ENCODE measurements at places on chromosomes 2 and 18.

GRCh38 chr2:109253217-109253616 is 124.2 kb downstream of the SH3RF3 start:
- DNase-seq, result no peak

DNA sequence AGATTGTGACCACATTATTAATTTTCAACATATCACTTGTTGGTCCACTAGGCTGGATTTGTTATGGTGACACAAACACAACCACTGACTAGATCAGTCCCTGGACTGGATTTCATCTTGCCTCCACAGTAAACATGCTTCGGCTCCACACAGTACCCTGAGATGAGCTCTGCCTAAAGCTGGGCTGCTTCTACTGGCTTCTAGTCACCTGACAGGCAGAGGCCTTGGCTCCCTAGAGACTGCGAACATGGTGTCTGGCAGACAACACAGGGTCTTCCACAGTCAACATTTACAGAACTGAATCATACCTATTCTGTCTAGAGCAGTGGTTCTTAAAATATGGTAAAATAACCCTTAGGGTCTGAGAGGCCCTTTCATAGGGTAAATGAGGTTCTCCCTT is 69.2 kb downstream of the RIT2 start:
- no peak for DNase-seq

GRCh38 chr18:48640566-48641270 is 101.9 kb downstream of the CTIF start:
- DNase-seq, result no peak

DNA sequence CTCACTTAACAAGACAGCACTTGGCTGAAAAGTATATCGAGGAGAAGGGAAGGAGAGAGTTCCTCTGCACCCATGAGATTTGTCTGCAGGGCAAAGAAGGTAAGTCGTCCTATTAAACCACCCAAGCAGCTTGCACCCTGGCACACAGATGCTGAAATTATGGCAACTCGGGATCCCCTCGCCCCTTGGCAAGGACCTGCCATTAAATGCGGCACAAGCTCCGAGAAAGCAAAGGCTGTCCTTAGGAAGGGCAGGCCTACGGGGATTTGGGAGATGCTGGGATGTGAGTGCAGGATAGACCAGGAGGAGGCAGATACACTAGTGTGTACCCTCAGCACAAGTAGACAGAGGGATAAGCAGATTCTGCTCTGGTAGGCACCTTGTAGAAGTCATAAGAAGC is 191.5 kb downstream of the ALK start:
- no peak for DNase-seq

GRCh38 chr2:38617301-38617700 is 14.6 kb upstream of the HNRNPLL start:
- DNase-seq, result no peak

- DNase-seq, result no peak
These were observed 2.8 kb downstream of the NPAS2 start for GRCh38 chr2:100822587-100823248.

GRCh38 chr2:207506426-207506825 is 23.3 kb upstream of the CREB1 start:
- no peak for DNase-seq

DNA sequence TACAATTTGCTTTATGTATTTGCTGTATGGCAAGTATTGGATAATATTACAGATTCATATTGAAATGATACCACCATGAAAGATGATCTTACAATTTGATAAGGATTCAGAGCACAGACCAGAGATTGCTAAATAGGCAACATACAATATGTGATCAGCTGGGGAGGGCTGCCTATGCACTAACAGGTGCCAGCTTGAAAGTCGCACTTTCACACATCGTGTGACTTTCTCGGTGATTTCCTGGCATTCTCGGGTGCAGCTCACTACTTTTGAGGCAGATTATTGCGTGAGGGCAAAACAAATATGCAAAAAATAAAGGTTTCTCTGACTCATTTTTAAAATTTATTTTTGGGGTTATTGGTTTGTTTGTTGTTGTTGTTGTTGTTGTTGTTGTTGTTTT is 36.0 kb downstream of the RBMS1 start:
- no peak for DNase-seq

DNA sequence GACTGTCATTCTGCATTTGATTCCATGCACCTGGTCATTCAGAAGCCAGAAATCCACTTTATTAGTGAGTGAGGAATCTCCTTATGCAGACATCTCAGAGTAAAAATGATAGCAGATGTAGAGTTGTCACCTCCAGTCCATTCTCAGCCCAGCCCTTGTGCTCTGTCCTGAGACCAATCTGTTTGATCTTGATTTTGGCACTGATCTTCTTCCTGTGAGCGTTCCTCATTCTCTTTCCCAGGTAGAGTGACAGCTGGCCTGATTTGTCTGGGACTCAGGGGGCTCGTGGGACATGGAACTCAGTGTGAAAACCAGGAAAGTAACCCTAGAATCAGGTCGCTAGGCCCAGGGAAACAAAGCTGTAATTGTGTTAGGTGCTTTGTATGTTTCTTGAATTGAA is 8.9 kb downstream of the ARHGAP25 start:
- no peak for DNase-seq

- DNase-seq, result no peak
These were observed 124.2 kb downstream of the NFATC1 start for GRCh38 chr18:79519751-79520477.

DNA sequence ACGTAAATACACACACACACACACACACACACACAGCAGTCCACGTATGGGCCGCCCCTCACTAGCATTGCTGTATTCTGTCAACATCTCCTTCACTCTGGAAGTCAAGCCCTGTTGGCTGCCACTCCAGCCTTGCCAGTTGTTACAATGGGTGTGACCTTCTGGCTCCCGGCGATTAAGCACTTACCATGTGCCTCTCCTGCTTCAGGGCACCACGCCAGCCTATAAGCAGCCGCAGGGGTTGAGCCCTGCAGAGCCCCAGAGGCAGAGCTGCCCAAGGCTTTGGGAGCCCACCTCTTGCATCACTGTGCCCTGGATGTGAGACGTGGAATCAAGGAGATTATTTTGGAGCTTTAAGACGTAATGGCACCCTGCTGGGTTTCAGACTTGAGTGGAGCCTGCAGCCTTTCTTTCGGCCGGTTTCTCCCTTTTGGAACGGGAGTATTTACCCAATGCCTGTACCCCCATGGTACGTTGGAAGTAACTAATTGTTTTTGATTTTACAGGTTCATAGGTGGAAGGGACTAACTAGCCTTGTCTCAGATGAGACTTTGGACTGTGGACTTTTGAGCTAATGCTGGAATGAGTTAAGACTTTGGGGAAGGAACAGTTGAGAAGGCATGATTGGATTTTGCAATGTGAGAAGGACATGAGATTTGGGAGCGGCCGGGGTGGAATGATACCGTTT is 54.5 kb upstream of the ROCK2 start:
- no peak for DNase-seq

- DNase-seq, result no peak
These were observed 186.5 kb downstream of the SH3BP4 start for GRCh38 chr2:235138339-235138738.

DNA sequence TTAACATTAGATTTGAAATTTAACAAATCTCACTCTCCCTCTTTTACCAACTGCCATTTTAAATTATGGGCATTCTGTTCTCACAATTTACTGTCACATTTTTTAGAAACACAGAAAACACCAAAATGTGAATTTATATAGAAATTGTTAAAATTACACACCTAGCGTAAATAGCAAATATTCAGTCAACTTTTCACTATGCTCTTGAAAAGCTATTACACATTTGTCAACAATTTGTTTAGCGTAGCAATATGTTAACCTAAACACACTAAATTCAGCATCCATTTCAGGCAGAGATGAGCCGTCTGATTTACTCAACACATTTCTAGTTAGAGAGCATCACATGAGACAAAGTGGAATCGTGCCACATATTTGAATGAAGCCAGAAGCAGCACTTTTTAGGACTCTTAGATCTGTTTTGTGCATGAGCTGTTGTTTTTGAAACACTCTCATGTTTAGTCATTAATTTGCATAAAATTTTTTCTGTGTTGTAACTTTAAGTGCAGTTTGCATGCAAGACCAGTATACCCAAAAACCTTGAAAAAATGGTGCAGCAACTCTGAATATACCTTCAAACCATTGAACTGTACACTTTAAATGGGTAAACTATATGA is 8.2 kb downstream of the TTC32 start:
- DNase-seq, result no peak

GRCh38 chr2:67858886-67859285 is 203.9 kb downstream of the C1D start:
- DNase-seq, result no peak

DNA sequence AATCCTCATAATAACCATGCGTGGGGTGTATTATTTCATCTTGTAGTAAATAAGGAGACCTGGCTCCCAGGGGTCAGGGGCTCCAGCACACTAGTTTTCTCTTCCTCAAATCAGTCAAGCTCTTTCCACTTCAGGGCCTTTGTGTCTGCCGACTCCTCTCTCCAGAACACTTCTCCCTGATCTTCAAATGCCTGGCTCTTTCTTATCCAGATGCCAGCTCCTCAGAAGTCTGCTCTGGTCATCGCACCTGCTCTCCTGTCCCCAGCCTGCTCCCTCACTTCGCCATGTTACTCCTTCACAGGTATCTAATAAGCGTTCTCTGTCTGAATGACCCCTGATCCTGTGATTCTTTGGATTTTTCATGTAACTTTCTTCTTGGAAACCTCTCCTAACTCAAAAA is 62.0 kb downstream of the GYPC start:
- no peak for DNase-seq

DNA sequence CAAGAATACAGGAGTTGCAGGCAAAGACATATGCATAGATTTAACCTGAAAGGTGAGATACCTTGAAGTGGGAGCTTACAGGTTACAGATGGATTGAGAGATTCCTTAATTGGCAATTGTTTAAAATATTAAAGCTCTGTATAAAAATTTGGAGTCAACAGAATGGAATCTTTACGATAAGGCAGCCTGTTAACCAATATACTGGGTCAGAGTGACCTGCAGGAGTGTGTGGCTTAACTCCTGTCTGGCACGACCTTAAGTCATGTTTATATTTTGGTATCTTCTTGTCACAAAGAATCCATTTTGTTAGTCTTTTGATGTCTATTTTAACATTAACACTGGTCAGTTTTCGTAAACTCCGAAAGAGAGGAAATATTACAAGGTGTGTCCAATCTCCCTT is 1058.2 kb upstream of the CRIM1 start:
- no peak for DNase-seq

DNA sequence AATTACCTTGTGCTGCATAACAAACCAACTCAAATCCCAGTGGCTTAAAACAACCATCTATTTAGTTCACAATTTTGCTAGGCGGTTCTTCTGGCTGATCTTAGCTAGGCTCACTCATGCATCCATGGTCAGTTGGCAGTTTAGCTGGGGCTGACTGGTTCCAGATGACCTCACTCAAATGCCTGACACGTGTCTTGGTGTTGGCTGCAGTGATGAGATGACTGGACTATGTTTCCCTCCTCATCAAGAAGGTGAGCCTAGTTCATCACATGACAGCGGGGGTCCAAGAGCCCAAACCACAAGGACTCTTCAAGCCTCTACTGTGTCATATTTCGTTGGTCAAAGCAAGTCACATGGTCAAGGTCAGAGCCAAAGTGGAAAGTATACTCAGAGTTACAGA is 42.7 kb upstream of the ACTR3 start:
- no peak for DNase-seq

GRCh38 chr2:20624156-20624883 is 26.6 kb downstream of the HS1BP3 start:
- no peak for DNase-seq

DNA sequence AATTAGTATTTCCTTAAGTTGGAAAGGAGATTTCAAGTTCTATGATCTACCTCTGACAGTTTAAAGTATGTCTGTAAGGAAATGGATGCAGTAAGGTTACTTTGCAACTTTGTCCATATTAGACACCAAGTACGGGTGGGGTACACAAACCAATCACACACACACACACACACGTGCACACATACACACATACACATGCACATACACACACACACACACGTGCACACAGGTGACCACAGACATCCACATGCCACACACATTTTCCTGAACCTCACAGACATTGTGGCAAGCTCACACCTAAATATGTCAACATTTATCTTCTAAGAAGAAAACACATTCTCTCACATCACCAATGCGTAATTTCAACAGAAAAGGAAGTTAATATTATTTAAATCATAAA is 165.9 kb downstream of the MYT1L start:
- DNase-seq, result no peak

All from LNCaP clone FGC (cell line).